Lung (tissue), 17 donors: ENCODE measurements at places on chromosomes 3 and 15. TPM values are rescaled to one million over a fixed set of nuclear protein-coding genes. Genes with fewer than 3 reads are reported as not detected.

The IQCF5 gene
- not detected for total RNA-seq

DNA sequence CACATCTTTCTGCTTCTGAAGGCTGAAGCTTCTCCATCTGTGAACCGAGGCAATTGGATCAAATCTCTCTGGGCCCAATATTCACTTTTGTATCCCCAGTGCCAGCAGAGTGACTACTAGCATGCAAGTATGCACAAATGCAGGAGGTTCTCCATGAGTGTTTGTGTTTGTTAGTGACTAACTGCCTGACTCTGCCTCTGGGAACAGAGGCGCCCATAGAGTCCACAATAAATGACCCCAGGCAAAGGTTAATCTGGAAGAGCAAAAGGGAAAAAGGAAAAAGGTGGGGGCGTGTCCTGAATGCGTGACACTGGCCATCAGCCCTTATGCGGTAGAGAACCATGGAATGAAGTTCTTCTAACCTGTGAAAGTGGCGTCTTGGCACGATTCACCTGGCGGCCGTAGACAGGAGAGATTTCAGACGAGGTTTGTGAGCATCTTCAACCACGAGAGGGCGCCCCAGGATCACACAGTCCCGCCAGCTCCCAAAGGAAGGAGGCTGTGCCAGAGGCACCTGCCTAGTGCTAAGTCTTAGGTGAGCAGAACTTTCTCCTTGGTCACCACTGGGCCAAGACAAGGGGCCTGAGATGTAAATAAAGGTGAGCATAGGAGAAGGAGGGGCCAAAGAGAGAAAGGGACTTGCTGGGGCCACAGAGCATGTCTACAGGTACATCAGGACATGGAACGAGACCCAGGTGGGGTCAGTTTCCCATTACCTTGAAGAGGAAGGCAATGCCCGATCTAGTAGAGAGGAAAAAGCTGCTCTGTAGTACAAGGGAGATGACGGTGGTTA, 44.2 kb downstream of the RBPMS2 start:
- peak; percentile 86 for DNase-seq

GRCh38 chr15:85274315-85275050, 105.9 kb upstream of the AKAP13 start:
- DNase-seq = no peak

The SH2D7 gene
- total RNA-seq = 0.25 TPM

GRCh38 chr3:53551324-53551723, 56.9 kb downstream of the CACNA1D start:
- no peak for DNase-seq

GRCh38 chr15:86538141-86538540, 458.5 kb downstream of the AGBL1 start:
- DNase-seq = no peak
